ENCODE measurements at places on chromosomes 11 and 22.
A peak's percentile ranks its signal among the peaks of the same experiment; 100 is the strongest.

DNA sequence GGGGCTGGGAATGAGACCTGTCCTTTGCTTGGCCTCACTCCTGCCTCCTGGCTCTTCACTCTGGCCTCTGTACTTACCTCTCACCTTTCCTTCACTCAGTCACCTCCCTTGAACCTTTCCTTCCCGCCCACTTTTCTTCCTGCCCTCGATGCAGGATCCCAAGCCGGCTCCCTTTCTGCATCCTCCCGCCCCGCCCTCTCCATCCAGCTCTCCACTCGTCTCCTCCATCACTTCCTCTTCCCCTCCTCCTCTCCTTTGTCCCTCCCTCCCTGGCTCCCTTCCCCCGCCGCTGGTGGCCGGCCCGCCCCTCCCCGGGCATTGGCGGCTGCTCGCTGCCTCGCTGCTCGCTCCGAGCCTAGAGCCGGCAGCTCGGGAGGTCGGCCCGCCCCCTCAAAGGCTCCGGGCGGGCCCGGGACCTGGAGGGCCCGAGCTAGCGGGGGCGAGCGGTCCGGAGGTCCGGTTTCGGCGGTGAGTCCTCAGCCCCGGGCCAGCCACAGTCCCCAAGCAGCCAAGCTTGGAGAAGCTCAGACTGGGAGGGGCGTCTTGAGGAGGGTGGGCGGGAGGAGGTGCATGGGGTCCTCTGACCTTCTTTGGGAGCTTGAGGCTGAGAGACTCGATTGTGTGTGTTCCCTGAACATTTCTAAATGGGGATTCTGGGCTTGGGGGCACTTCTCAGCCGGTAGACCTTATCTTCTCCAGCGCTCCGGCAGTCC lies 13.8 kb downstream of the PHLDB1 start:
- peak; percentile 80 for DNase-seq

- peak; percentile 66 for DNase-seq
Measured at GRCh38 chr11:19344661-19345518, 104.1 kb upstream of the E2F8 start.

- DNase-seq = no peak
Measured at GRCh38 chr11:70481625-70482528, 83.5 kb downstream of the CTTN start.

DNA sequence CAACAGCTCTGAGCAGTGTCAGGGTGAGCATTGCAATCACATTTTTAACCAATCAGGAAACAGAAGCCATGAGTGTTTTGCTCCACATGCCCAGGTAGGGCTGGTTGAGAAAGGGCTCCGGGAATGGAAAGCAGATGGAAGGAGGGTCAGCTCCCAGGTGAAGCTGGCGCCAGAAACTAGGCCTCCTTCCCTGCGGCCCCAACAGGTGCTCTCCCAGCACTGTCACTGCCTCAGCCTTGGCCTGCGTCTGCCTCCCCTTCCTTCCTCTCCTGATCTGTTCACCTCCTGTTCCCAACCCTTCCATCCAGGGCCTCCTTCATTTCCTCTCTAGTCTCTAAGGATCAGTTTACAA lies 4.6 kb upstream of the VSIG10L2 start:
- DNase-seq = no peak

- DNase-seq = no peak
Measured at GRCh38 chr22:19707347-19708290, 6.7 kb upstream of the SEPTIN5 start.

DNA sequence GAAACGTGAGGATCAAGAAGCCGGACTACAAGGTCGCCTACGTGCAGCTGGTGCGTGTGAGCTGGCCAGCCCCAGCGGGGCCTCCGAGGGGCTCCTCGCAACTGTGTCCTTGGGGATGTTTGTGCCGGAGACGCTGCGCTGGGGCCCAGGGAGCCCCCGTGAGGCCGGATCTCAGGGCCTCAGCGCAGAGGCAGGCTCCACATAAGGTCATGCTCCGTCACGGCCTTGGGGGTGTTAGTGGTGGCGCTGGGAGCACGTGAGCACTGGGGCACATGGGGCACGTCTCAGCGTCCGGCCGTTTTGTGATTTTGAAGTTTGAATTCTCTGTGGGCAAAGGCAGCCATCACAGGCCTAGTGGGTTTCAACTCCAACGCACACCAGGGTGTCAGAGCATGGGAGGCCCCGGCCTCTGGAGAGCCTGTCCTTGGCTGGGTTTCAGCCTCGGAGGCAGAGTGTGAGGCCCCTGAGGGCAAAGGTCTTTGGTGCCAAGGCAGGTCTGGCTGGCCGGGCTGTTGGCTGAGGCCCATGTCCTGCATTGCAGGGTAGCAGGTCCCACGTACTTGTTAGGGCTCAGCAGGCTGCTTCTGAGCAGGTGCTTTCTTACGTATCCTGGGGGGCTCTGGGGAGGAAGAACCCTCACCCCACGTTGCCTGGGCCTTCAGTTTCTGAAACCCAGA lies 5.8 kb downstream of the MRPL23 start:
- DNase-seq = no peak

DNA sequence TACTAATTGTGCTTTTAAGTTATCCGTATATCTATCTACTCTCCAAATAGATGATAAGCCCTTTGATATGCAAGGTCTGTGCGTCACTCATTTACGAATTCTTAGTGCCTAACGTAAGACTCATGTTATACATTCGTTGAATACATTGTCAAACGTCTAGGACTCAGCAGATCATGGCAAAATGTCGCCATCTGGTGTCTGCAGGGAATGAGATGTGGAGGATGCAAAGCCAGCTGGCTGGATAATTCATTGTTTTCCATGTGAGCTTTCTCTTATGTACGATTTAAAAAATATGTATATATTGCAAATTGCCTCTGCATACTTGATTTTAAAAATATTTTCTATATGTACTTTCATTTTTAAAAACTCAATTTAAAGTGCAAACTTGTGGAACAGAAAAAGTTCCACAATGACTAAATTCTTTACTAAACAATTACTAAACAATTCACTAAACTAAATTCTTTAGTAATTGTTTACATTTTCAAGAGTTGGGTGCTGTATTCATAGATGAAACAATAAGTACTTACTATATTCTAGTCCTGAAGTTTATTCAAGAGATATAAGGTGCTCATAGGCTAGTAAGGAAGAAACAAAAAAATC lies 33.8 kb downstream of the ZNF202 start:
- DNase-seq = peak; percentile 73

DNA sequence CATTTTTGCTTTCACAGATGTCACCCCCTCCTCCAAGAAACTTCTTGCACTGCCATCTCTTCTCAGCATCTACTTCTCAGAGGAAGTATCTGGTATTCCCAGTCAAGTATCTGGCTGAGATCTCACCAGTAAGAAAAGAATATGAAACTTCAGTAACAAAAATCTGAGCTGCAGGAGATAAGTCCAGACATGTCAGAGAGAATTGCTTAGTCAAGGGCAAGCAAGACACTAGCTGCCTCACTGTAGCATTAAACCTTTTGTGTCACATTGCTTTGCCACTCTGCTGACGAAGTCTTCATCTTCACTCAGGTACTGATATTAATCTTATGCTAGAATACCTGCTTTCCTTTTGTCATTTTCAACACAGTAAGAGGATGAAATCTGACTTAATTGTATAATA lies 70.6 kb upstream of the ZC3H12C start:
- peak; percentile 88 for DNase-seq

DNA sequence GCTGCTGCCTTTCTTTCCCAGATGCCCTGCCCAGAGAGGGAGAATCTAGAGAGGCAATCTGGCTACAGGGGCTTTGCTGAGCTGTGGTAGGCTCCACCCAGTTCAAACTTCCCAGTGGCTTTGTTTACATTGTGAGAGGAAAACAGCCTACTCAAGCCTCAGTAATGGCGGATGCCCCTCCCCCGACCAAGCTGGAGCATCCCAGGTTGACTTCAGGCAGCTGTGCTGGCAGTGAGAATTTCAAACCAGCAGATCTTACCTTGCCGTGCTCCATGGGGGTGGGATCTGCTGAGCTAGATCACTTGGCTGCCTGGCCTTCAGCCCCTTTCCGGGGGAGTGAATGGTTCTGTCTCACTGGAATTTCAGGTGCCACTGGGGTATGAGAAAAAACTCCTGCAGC lies 12.2 kb downstream of the BDNF start:
- no peak for DNase-seq

DNA sequence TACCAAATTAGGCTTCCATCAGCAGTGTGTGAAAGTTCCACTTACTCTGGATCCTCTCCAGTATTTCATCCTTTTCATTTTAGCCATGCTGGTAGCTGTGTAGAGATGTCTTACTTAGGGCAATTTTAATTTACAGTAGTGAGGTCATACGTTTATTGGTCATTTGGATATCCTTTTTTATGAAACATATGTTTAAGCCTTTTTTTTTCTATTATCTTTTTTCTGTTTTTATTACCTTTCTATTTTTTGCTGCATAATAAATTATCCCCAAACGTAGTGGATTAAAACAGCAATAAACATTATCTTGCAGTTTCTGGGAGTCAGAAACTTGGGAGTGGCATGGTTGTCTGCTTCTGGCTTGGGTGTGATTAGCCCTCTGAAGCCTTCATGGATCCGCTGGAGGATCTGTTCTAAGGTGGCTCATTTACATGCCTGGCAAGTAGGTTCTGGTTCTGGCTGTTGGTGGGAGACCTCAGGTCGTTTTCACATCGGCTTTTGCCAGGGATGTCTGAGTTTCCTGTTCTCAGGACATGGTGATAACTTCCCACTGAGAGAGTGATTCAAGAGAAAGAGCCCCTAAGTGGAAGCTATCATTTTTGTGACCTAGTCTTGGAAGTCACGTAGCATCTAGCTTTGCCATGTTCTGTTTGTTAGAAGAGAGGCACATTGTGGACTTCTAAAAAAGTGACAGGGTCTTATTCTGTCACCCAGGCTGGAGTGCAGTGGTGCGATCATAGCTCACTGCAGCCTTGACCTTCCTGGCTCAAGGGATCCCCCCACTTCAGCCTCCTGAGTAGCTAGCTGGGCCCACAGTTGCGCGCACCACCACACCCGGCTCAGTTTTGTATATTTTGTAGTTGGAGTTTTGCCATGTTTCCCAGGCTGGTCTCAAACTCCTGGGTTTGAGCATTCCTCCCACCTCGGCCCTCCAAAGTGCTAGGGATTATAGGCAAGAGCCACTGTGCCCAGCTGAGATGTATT lies 38.6 kb downstream of the PPP6R3 start:
- no peak for DNase-seq

DNA sequence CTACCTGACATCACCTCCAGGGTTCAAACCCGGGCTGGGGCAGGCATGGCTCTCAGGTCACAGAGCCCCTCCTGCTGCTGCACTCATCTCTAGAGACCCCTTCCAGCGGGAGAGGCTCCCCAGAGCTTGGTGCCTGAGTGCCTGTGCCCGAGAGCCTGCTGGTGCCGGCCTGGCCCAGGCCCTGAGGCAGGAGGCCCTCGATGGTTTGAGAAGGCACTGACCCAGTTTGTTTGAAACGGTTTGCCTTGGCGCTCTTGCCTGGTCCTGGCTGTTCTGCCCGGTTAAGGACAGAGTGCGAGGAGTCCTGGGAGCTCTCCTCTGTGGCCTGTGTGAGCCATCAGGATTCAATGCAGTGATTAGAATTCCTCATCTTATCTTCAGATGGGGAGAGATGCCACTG lies 88.9 kb downstream of the TBC1D22A start:
- no peak for DNase-seq

DNA sequence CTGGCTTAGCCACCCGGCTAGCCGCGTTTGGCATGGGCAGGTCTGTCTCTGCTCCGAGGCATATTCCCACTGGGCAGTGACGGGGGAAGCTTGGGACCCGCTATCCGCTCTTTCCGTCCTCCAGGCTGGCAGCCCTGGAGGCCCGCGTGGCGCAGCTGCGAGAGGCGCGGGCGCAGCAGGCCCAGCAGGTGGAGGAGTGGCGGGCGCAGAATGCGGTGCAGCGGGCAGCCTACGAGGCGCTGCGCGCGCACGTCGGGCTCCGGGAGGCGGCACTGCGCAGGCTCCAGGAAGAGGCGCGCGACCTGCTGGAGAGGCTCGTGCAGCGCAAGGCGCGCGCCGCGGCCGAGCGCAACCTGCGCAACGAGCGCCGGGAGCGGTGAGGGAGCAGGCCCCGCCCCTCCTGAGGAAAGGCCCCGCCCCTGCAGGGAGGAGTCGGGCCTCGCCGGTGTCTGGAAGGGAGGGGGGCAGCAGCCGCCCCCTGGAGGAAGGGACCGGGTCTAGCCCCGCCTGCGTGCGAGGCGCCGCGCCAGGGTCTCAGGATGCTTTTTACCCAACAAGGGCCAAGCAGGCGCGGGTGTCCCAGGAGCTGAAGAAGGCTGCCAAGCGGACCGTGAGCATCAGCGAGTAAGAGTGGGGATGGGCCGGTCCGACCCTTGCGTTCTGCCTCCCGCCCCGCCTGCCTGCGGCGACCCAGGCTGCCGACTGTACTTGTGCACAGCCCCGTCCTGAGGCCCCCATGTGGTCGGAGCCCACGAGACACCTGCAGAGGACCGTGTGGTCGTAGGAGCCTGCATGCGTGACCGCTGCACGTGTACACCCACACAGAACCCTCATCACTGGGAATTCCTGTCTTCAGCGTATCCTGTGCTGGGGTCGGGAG lies 7.9 kb downstream of the ATG16L2 start:
- DNase-seq = peak; percentile 74

- DNase-seq = no peak
Measured at GRCh38 chr22:27614006-27614649, 187.4 kb downstream of the MN1 start.

Data from bronchial epithelial cell (primary cell).